Muscle of arm (tissue), 14 donors: ENCODE measurements at places on chromosomes 13 and 19. TPM values are rescaled to one million over a fixed set of nuclear protein-coding genes. Genes with fewer than 3 reads are reported as not detected.

CD22 gene
- 0.43 TPM for polyA plus RNA-seq

- no peak for DNase-seq
Observed at GRCh38 chr13:29318741-29319140, 276.7 kb downstream of the SLC7A1 start.

OR7A5 gene
- polyA plus RNA-seq, result not detected

DNA sequence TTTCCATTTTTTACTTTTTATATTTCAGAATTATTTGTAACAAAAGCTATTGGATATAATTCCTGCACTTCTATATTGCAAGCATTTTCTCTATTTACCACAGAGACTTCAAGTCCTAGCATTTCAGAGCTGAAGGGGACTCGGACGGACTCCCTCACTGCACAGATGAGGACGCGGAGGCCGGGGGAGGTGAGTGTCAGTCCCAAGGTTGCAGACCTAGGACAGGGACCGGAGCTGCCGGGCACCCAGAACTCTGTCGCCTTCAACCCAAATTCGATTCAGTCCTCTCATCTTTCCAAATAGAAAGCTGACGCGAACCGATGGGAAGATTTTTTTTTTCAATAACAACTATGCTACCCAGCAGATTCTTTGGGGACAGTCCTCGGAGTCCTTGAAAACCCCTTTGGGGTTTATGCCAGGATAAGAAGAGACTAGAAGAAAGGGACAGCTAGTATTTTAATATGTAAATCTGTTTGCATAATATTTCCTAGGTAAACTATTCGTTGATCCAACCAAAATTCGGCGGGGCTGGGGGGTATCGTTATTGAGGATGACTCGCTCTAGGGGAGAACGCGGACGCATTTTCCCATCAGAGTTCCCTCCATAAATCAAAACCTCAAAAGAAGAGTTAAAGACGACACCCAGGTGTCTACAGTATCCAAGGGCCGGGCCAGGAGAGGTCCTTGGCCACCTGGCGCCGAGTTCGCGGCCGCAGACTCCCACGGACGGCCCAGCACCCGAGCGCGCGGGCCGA is 803 bp downstream of the FLT3 start:
- DNase-seq, result no peak

- DNase-seq, result peak; percentile 95
Observed at GRCh38 chr19:11924886-11925650, at the start of gene ZNF700. TSS of gene ZNF700 (plus strand) at chr19:11925107. CDS start at chr19:11925211, 104 bp downstream.

GRCh38 chr19:21134934-21135366 is 6.9 kb upstream of the ZNF431 start:
- no peak for DNase-seq

DNA sequence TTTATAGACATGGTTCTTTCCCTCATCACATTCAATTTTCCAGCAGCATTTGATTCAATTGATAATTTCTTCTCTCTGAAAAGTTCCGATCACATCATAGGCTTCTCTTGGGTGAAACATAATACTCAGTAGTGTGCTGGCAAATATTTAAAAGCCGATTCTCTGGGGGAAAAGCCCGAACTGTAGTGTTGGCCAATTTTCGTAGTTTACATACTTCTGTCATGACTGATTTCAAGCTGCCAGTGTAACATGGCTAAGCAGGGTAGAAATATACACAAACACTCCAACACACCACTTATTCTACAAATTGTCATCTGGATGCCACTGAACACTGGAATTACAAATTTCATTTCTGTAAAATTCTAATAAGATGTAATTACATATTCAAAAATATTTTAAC is 56.1 kb upstream of the FREM2 start:
- no peak for DNase-seq

DNA sequence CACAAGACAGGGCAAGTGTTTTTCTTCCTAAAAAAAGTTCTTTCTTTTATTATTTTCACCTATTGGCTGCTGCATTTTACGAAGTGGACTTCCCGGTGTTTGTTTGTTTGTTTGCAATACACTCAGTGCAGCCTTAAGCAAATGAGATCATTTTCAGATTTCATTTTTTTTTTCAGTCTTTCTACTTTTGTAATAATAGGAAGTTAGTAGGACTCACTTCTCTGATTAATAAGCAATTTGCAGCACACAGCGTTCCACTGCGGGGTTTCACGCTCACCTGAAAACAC is 128.3 kb downstream of the STK24 start:
- no peak for DNase-seq

LILRB3 gene
- polyA plus RNA-seq, result 3.3 TPM

RDH8 gene
- polyA plus RNA-seq, result not detected

- DNase-seq, result no peak
Observed at GRCh38 chr19:47152205-47152604, 21.6 kb downstream of the SAE1 start.

DNA sequence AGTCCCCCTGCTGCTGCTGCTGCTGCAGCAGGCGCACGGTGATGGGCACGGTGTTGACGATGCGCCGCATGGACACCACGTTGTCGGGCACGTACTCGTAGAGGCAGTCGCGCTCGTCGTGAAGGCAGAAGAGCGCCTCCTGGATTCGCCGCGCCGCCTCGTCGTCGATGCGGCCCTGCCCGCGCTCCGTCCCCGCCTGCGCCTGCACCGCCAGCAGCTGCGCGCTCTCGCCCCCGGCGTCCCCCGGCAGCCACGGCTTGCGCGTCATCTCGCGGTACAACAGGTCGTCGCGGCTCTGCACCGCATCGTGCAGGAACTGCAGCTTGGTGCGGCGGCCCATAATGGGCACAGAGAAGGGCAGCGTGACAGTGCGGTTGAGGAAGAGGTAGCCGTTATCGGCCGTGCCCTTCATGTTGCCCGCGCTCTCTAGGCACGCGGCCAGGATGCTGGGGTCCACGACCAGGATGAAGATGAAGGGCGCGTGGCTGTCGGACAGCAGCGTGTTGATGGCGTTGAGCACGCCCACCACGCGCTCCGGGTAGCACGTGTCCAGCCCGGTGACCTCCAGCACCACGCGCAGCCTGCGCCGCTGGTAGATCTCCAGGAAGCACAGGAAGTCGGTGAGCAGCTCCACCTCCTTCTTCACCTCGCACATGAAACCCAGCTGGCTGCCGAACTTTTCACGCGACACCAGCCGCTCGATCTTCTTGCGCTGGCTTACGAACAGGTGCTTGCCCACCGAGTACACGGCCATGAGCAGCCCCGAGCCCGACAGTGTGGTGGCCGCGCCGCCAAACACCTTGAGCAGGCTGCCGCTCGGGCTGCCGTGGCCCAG is 8.1 kb downstream of the NKPD1 start:
- DNase-seq, result peak; percentile 39

ADM5 gene
- not detected for polyA plus RNA-seq
